ENCODE measurements at places on chromosomes 2 and 18.

DNA sequence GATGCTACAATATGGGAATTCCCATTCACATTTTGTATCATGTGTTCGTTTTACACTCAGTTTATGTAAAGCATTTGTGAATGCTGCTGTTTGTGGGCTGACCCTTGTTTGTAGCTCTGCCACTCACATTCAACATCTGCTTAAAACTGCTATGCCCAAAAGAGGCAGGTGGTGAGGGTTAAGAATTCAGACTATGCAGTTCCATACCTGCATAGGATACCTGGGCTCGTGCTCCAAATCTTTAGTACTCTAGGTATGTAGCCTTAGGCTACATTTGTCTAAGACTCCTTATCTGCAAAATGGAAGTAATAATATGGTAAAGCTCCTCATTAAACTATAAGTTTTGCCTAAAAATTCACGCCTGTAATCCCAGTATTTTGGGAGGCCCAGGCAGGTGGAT, 199.5 kb downstream of the GPD2 start:
- DNase-seq = no peak

- no peak for DNase-seq
Measured at GRCh38 chr2:130916438-130916705, 79.7 kb downstream of the ARHGEF4 start.

DNA sequence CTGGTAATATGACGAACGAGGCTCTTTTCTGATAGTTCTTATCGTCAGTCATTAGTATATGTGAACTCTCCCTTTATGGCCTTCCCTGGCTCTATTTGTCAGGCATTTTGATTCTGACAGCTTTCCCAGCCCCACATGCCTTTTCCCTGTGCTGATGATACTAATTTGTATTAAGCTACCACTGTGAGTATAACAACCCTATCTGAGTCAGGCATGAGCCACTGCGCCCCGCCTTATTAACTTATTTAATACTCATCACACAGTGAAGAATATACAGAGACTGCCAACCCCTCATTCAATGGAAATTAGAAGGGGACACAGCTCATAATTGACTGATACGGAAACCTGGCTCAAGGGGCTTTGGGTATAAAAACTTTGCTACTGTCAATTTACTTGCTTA, 140.0 kb downstream of the NETO1 start:
- DNase-seq = no peak

- DNase-seq = no peak
Measured at GRCh38 chr2:177679611-177680605, 287.3 kb downstream of the AGPS start.

- DNase-seq = no peak
Measured at GRCh38 chr2:199105826-199106225, 351.9 kb downstream of the SATB2 start.

DNA sequence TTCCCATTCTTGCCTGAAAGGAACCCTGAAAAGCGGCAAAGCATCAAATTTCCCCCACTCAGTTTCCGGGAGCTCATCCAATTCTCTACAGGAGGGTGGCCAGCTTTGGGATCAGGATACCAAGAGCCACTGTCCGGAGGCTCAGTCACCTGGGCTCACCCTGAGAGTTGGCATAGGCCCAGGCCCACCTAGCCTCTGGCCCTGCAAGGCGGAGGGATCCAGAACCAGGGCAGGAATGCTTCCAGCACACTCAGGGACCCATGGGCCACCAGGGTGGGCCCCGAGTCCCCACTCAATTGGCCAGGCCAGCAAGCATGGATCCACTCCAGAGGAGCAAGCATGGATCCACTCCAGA, 432.9 kb upstream of the MYT1L start:
- DNase-seq = no peak
